Cortex of kidney (tissue), 1 donor: ENCODE measurements at places on chromosomes 12 and 14.

GRCh38 chr14:90846511-90846910, 30.3 kb upstream of the TTC7B start:
- no peak for DNase-seq

GRCh38 chr12:109723311-109723881, 9.8 kb downstream of the FAM222A start:
- DNase-seq = peak; percentile 16

GRCh38 chr12:115451151-115451779, 767.3 kb upstream of the TBX3 start:
- no peak for DNase-seq

- no peak for DNase-seq
Observed at GRCh38 chr14:105167303-105168092, 1.1 kb downstream of the JAG2 start.

DNA sequence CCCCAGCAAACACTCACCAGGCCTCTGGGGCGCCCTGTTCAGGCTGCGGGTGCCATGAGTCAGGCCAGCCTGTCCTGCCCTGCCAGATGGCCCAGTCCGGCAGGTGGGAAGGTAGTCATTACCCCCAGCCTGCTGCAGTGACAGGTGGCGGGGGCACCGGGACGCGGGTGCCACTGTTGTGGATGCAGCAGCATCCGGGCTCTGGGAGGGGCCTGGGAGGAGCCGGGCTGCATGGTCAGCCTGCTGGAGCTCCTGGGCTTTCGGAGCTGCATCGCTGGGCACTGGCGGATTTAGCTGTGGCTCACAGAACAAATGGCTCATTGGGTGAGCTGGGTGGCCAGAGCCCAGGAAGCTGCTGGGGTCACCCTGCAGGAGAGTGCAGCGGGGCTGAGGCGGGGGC, 13.5 kb downstream of the CEP170B start:
- no peak for DNase-seq

DNA sequence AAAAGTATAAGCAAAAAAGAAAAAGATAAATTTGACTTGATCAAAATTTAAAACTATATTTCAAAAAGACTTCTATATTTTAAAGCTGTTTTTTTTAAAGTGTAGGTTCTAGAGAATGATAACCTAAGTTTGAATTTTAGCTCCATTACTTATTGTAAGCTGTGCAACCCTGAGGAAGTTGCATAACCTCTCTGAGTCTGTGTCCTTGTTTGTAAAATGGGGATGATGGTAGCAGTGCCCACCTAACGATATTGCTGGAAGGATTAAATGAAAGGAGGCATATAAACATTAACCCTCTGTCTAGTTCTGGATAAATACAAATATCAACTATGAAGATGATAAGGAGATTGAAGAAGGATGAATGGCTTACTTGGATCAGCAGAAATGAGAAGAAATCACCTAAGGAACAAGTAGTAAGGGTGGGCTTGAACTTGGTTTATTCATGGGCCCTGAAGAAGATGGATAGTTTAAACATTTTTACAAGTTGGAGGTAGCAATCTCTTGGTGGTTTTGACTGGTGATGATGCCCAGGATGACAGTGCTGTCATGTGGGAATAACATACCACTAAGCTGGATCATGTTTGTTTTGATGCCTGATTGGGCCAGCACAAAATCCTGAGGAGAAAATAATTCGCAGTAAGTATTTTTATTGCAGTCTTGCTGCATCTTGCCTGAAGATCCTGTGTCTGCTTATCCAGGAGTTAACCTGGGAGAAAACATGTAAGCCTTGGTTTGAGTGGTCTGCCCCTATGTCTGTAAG, 35.0 kb downstream of the TXNRD1 start:
- DNase-seq = no peak

DNA sequence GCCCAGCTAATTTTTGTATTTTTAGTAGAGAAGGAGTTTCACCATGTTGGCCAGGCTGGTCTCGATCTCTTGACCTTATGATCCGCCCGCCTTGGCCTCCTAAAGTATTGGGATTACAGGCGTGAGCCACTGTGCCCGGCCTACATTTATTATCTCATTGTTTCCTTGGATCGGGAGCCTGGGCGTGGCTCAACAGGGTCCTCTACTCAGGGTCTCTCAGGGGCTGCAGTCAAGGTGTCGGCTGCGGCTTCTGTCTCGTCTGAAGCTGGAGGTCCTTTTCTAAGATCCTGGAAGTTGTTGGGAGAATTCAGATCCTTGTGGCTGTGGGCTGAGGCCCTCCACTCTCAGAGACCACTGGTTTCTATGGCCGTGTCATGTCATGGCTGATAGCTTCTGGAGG, 65.5 kb upstream of the SCN8A start:
- no peak for DNase-seq

DNA sequence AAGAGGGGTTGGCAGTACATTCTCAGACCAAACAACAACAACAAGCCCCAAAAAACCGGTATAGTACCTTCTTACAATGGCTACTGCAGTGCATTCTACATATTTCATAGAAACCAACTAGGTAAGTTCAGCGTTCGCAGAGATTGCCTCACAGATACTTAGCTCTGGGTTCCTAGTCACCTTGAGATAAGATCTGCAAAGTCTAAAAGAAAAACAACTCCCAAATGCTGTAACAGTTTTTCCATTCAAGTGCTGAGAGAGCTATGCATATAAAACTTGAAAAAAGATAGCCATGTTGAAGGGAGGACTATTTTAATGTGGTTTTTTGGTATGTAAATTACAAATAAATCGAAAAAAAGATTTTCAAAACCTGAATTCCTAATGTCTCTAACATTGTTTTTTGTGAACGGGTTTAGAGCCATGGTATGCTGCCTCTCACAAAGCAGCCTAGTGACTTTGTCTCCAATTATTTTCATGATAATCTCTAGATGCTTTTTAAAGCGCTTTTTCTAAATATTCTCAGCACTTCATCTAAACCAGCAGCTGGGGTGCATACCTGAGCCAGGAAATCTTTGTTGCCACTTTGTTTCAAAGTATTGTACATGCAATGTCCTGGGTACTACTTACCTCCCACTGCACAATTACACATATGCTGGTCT, 56.6 kb upstream of the CRACR2A start:
- no peak for DNase-seq

- DNase-seq = no peak
Observed at GRCh38 chr14:51957950-51958349, 31.4 kb upstream of the RTRAF start.

- no peak for DNase-seq
Observed at GRCh38 chr12:1778911-1779310, 41.5 kb upstream of the LRTM2 start.

DNA sequence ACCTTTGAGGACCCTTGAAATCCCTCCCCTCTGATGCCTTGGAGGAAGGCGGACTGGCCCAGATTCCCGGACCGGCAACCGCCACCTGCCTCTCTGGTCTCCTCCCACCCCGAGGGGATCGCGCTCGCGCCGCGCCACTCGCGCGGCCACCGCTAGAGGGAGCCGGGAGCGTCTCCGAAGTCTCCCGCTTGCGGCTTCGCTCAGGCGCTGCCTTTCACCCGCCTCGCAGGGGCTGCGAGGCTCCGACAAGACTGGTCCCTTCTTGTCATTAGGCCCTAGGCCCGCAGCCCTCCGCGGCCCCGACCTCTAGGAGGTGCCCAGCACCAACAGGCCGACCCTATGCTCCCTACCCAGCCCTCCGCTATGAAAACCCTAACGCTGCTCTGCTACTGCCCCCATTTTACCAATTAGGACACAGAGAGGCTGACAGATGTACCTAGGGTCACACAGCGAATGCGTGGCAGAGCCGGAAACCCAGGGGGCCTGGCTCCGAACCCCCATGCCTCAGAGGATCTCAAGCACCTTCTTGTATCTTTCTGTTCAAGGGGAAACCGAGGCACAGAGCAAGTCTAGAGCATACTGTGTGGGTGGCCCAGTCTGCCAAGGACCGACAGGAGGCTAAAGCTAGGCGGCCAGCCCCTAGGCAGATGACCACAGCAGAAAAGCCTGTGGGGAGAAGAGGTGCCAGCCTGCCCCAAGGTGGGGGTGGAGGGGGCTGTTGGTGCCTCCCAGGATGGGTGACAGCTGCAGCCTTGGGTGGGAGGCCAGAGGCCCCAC, 21.4 kb upstream of the VSX2 start:
- DNase-seq = no peak

DNA sequence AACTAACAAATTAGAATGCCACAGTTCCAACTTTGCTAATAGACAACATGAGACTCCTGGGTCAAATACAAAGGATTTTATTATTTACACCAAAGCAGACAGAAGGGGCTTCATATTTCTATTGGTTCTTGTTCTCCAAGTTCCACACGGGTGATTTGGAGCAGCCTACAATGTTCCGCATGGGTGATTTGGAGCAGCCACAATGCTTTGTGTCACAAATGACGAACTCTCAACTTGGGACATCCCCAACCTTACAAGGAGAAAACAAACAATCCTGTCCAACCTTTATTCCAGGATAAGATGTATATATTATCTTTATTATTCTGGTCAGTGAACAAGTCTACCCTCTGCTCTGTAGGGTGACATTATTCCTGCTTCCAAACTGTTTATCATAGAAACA, 694.3 kb upstream of the MGAT4C start:
- DNase-seq = no peak

DNA sequence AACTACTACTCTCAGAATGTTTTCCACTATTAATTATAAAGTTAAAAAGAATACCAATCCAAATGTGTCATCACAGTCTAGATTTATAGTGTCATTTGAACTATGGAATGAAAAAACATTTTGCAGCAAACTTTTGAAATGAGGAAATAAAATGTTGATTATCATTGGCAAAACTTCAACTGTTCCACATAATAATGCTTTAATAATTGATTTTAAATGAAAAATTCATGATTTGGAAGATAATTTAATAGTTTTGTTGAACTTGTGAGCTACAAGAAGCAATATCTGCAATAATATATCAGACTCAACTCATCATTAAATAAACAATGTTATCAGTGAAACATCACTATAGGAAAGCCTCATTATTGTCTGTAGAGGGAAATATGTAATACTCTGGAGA, 48.2 kb upstream of the DCN start:
- DNase-seq = no peak

- DNase-seq = no peak
Observed at GRCh38 chr14:49622022-49622607, 1.5 kb downstream of the MGAT2 start.

DNA sequence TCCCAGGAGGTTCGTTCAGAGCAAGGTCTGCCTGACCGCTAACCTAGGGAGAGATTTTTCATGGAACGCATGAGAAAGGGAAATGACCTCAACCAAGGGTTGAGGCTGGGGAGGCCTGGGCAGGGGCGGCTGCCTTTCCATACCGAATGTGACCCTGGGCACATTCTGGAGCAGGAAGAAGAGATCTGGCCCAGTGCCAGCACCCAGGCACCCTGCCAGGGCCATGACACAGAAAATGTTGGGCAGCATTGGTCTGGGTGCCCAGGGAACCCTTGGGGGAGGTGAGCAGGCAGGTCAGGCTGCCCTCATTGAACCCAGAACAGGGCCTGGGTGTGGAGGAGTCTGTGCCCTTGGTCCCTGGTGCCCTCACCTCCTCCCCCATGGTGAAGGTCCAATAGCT, 106.8 kb downstream of the CALM1 start:
- no peak for DNase-seq

- no peak for DNase-seq
Observed at GRCh38 chr12:26287671-26288381, 92.5 kb downstream of the SSPN start.

DNA sequence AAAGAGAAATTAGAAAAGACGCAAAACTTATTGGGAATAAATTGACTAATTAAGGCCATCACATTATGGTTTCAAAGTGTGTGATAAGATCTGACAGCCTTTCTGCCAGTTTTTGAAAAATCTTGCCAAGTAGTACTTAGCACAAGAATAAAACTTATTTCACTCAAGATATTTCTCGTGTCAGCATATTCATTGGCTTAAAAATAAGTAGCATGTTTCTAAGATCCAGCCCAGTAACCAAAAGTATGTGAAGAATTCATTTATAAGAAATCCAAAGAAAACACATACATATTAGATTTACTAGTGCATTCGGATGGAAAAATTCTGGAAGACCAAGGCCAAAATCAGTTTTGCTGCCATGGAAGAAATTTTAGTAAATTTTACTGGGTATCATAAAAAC, 1135.0 kb downstream of the GALC start:
- no peak for DNase-seq

DNA sequence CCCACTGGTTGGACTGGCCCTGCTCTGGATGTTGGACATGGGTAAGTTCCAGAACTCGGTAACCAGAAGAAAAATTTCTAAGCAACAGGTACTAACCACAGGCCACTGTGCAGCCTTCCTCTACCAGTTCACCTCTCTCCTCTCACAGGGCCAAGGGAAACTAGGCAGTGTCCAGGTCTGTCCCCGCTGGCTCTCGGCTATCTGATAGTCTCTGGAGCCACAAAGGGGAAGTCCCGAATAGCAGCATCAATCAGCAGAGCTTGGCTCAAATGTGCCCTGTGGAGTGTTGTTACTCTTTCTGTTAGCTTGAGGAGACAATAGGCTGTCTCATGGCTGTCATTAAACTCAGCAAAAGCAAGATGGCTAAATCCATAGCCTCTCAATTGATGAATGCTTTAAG, 73.2 kb downstream of the TSPAN11 start:
- no peak for DNase-seq

DNA sequence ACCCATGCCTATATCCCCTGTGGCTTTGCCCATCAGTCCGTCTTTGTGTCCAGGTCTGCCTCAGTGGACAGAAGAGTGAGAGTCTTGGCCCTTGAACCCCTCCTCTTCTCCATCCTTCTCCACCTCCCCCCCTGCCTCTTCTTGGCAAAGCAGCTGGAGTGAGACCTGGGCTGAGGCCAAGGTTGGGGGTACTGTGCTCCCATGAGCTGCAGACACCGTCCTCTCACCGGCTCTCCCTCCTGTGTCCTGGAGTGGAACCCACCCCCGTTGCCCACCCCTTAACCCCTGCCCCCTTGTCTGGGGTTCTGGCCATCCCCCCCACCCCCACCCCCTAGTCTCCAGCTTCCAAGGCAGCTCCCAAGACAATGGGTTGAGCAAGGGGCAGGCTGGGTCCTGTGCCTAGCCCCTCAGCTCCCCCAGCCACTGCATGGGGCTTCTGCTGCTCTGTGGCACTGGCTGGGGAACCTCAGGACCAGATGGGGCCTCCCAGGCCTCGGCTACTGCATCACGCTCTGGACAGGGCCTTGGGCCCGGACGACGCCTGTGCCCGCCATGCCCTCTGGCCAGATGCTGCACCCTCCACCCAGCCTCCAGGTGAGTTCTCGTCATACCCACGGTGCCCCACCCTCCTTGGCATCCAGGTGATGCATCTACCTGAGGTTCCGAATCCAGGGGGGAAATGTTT, 35.7 kb downstream of the RTL1 start:
- no peak for DNase-seq

DNA sequence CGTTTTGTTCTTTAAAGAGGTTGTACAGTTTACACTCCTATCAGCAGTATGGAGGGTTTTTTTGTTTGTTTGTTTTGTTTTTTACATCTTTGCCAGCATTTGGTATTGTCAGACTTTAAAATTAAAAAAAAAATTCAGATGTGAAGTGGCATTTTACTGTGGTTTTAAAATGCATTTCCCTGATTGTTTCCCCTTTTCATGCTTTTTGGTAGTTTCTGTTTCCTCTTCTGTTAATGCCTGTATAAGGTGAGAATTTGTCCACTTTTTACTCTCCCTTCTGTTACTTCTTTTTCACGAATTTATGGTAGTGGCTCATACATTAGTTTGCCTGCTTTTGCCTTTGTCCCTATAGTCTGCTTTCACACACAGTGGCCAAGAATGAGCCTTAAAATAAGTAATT, 36.6 kb downstream of the MNAT1 start:
- no peak for DNase-seq
